Left ventricle myocardium inferior (tissue), 1 donor: ENCODE measurements at places on chromosomes 13 and 19.
A peak's percentile ranks its signal among the peaks of the same experiment; 100 is the strongest.

GRCh38 chr19:8132858-8133458 is 16.4 kb downstream of the FBN3 start:
- no peak for DNase-seq
- no peak overlapping the region for H3K27ac ChIP-seq
- peaks cover 58% of the 10 kb centered on the region for H3K27me3 ChIP-seq

DNA sequence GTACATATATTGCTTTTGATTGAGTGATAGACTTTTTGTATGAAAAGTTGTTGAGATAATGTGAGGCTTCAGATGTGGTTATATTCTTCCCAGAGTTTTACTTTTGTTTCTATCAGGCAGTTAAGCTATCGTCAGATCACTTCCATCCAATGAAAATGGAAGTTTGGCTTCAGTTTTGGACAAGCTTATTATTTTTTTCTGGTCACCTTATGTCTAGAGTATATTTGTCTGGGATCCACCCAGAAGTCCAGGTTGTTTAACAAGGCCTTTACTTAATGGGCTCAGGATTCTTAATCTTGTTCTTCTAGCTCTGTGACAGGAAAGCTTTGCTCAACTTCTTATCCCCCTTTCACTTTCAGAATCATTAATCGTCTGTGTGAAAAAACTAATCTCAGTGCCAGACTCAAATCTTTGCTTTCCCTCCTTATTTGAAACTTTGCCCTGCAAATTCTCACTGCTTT is 150.9 kb downstream of the PDS5B start:
- no peaks in the 10 kb centered on the region for H3K27me3 ChIP-seq
- peaks cover 5% of the 10 kb centered on the region for H3K36me3 ChIP-seq
- peak overlapping the region; percentile 77 for H3K27ac ChIP-seq
- DNase-seq, result no peak

- H3K4me1 ChIP-seq, result peaks cover 26% of the 10 kb centered on the region
- peaks cover 20% of the 10 kb centered on the region for H3K27me3 ChIP-seq
- peak within 1 kb of the TSS; percentile 82 for H3K27ac ChIP-seq
- DNase-seq, result peak; percentile 78
- H3K36me3 ChIP-seq, result no peaks in the 10 kb centered on the region
These were observed at the start of gene CERS4 for GRCh38 chr19:8208922-8209461. Gene CERS4, plus strand, starts transcription at chr19:8209370. Its CDS starts 41,707 bp downstream, at chr19:8251077.

- no peaks in the 10 kb centered on the region for H3K4me1 ChIP-seq
- H3K4me3 ChIP-seq, result no peak overlapping the region
- no peak for DNase-seq
- H3K27me3 ChIP-seq, result no peaks in the 10 kb centered on the region
These were observed 58.7 kb upstream of the KLF5 start for GRCh38 chr13:73000027-73000674.

GRCh38 chr13:36261976-36262375 is 35.6 kb downstream of the CCDC169 start:
- H3K4me1 ChIP-seq, result no peaks in the 10 kb centered on the region
- peaks cover 10% of the 10 kb centered on the region for H3K27me3 ChIP-seq
- no peak overlapping the region for H3K27ac ChIP-seq
- no peak for DNase-seq
- no peak overlapping the region for H3K4me3 ChIP-seq
- no peaks in the 10 kb centered on the region for H3K36me3 ChIP-seq
